ENCODE measurements at places on chromosomes 11 and 22.

GRCh38 chr11:19905280-19905853, 192.7 kb downstream of the NAV2 start:
- DNase-seq = no peak

GRCh38 chr11:6414874-6415328, 4.0 kb downstream of the APBB1 start:
- DNase-seq = no peak

DNA sequence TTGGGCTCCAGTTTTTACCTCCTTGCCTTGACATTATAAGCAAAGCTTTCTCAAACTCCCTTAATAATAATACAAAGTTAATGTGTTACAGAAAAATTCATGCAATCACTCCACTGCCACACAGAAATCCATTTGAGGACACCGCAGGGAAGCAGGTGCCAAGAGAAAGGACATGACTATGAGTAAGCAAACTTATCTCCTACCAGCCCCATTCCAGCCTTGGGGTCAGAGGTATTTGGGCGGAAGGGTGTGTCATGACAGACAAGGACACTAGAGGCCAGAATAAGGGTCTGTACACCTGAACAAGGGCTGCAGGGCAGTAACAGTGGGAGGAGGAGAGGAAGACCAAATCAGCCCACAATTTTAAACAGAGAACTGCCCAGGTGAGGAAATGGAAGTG, 5.9 kb downstream of the GNG3 start:
- DNase-seq = no peak

DNA sequence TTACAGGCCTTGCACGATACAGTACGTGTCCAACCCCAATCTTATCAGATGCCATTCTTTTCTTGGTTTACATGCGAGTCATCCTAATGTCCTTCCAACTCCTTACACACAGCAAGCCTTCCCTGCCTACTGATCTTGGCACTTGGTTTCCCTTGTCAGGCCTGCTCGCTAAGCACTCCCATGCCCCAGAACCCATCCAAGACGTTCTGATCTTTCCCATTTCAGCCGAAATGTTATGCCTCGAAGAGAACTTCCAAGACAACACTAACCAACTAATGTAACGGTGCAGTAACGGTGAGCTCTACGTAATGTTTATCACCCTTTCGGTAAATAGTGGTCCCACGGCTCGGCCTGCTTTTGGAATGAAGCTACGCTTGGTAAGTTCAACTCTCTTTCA, 521 bp downstream of the PES1 start:
- no peak for DNase-seq

DNA sequence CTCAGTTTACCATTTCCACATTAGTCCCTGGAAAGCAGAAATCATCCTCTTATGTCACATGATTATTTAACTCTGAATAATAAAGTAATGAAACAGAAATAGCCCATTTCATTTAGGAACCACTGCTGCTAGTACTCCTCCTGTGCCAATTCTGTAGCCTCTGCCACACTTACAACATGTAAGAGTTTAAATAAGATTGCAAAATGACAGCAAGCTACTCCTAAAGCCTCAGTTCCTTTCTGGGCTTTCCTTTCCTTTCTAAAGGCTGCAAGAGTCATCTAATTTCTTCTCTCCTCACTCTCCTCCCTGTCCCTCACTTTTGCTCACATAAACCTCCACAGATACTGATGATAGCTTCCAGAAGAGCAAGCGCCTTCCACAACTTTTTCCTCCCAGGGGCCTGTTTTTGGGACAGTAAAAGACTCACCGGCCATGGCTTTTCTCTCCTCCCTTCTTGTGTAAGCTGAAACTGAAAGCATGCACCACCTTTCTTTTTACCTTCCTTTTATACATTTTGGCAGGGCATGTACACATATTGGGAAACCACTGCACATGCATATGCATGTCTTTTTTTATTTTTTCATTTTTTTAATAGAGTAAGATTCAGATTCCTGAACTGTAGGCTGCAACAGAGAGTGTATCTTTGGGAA, 38.5 kb downstream of the CARD18 start:
- no peak for DNase-seq

DNA sequence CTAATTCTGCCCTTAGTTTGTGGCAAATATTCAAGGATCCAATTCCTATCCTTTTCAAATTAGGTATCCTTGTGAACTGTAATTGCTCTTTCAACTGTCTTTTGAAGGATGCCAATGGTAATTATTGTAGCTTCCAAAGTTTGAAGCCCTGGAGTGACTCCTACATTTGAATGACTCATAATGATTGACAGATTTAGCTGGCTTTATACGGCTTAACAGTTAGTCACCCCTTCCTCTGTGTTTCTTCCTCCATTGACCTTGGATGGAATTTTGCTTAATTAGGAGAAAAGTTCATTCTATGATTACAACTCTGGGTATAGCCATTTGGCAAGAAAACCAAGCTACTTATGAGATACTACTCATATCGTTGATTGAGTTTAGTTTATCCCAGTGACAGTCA, 639.3 kb upstream of the KIRREL3 start:
- no peak for DNase-seq

DNA sequence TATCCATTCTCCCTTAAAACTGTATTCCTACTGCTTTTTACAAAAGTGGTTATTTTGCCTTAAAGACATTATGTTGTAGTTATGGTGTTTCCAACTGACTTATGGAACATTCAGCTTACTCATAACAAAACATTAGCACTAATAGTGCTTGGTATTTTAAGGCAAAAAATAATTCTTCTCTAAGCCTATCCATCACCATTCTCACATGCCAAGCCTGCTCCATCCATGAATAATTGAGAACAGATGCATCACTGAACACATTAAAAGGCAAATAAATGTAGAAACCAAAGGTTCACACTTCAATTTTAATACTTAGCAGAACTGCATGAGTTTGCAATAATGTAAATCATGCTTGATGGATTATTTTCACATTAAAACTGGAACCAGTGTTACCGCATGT, 42.3 kb upstream of the DDI1 start:
- DNase-seq = no peak

GRCh38 chr11:7640816-7641215, 32.5 kb downstream of the CYB5R2 start:
- no peak for DNase-seq

GRCh38 chr22:43862074-43862881, at the start of gene SULT4A1:
TSS of gene SULT4A1 (minus strand) at chr22:43862513. CDS start at chr22:43862382, 131 bp downstream.
- DNase-seq = no peak

DNA sequence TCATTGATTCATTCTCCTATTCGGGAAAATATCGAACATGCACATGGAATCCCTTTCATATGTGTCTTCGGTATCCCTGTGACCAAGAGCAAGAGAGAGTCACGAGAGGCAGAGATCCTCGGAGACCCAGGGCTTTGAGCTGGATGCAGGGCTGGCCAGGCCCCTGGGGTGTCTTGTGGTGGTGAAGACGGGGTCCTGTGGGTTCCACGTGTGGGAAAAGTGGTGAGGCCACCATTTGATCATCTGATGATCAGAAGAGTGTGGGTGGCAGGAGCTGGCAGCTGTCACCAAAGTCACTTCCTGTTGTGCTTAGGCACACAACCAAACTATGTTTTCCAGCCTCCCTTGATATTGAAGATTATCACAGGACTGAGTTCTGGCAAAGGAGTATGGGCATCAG, 94.0 kb downstream of the BRD1 start:
- no peak for DNase-seq

GRCh38 chr11:68200639-68201038, 12.5 kb downstream of the KMT5B start:
- no peak for DNase-seq

GRCh38 chr11:74546752-74547151, 45.6 kb upstream of the POLD3 start:
- no peak for DNase-seq

DNA sequence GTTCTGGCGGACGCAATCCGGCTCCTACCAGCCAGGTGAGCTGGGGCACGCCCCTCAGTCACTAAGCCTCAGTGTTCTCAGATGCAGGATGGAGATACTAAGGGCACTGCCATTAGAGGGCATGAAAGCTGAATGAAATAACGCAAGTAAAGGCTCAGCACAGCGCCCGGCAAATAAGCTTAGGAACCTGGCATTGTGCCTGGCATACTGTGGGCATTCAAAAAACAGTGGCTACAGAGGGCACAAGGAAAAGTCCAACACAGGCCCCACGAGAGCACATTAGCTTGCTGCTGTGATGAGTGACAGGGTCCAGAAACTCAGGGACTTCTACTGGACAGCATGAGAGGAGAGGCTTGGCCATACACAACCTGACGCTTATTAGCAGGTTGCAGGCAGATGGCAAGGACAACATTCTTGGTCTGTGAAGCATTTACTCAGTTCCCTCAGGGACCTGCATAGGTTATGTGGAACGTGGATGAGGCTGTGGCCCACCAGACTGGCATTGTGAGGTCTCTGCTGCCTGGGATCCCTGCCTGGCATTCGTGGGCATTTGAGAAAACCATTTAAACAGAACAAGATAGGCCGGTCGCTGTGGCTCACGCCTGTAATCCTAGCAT, 12.2 kb downstream of the TXN2 start:
- DNase-seq = no peak

DNA sequence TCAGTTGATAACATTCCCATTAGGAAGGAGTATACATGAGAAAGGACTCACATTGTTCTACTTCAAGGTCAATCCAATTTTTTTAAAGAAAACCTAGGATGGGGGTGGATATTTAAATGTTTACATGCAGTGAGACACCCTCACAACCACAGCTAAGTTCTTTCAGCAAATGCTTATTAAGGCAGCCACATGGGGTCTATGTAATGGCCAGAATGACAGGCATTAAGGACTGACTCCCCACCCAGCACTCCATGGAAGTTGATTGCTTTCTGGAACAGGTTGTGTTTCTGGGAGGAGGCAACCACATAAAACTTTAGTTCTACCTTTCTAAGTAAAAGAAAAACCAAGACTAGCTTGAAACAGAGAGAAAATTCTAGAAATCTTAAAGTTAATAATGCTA, 662.0 kb upstream of the CCDC90B start:
- DNase-seq = no peak

GRCh38 chr22:20423008-20423905, 14.4 kb downstream of the SCARF2 start:
- no peak for DNase-seq

DNA sequence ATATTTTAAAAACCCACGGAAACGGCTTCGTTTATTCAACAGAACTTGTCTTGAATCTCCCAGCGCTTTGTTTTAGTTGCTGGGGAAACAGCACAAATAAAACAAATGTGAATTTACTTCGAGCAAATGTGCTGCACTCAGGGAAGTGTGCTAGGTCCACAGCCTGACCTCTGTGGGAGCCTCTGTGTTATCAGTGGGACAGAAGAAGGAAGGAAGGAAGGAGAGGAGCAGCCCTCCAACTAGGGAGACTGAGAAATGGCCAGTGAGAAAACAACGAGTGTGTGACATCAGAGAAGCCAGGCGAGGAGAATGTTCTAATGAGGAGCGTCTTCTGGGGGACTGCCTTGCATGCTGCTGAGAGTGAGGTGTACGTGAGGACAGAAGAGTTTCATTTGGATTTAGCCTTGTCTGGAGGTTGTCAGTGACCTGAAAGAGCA, 42.7 kb downstream of the PPP6R3 start:
- DNase-seq = no peak

Data from stimulated activated CD4-positive, alpha-beta T cell treated with anti-CD3 and anti-CD28 coated beads, Interleukin-1b, Interleukin-23, amount 100 ng/mL, for 4 hours (primary cell).